ENCODE measurements at places on chromosomes 5 and 9. TPM values are rescaled to one million over a fixed set of nuclear protein-coding genes. Genes with fewer than 3 reads are reported as not detected.

GRCh38 chr9:6616951-6617602 lies 28.5 kb downstream of the GLDC start:
- H3K4me3 ChIP-seq, result no peak overlapping the region
- no peak overlapping the region for H3K27ac ChIP-seq
- no peaks in the 10 kb centered on the region for H3K36me3 ChIP-seq
- H3K4me1 ChIP-seq, result no peaks in the 10 kb centered on the region
- DNase-seq, result no peak

DNA sequence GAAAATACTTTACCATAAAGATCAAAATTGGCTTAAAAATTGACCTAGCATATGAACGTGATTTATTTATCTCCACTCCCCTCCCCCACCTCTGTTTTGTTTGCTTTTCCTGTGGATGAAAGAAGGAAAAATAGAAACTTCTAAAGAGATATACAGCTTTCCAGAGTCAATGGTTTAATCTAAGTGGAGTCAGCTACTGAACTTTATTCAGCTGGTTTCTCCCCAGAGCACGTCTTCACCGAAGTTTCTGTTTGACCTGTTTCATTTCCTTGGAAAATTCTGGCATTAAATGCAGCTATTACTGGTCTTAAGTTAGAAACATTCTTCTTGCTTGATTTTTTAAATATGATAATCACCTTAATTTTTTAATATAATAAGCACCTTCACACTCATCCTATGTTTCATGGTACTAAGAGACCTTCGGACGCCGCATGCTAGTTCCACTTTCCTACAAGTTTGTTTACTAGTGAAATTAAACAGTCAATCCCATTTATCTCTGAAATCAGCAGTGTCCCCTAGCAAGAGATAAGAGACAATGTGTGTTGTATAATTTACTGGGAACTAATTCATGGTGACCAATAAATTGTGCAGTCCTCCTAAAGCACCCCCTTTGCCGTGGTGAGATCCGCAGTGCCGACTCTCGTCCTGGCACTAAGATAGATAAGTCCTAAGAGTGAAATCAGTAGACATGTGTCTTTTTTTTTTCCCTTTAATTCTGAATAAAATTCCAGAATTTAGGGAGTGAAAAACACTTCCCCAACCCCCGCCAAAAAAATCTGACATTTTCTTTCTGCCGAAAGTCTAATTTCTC lies 89.9 kb downstream of the ARL15 start:
- H3K4me3 ChIP-seq, result peak overlapping the region; percentile 38
- DNase-seq, result no peak
- peak overlapping the region; percentile 25 for H3K27ac ChIP-seq
- no peaks in the 10 kb centered on the region for H3K4me1 ChIP-seq
- no peaks in the 10 kb centered on the region for H3K36me3 ChIP-seq

ROR2 gene
- 1.2 TPM for polyA plus RNA-seq

CARTPT gene
- not detected for polyA plus RNA-seq
